ENCODE measurements at places on chromosomes 2 and 18.
A peak's percentile ranks its signal among the peaks of the same experiment; 100 is the strongest.

- no peak for DNase-seq
Measured at GRCh38 chr2:195732574-195732973, 75.5 kb downstream of the SLC39A10 start.

- no peak for DNase-seq
Measured at GRCh38 chr2:6630209-6630608, 235.5 kb downstream of the CMPK2 start.

DNA sequence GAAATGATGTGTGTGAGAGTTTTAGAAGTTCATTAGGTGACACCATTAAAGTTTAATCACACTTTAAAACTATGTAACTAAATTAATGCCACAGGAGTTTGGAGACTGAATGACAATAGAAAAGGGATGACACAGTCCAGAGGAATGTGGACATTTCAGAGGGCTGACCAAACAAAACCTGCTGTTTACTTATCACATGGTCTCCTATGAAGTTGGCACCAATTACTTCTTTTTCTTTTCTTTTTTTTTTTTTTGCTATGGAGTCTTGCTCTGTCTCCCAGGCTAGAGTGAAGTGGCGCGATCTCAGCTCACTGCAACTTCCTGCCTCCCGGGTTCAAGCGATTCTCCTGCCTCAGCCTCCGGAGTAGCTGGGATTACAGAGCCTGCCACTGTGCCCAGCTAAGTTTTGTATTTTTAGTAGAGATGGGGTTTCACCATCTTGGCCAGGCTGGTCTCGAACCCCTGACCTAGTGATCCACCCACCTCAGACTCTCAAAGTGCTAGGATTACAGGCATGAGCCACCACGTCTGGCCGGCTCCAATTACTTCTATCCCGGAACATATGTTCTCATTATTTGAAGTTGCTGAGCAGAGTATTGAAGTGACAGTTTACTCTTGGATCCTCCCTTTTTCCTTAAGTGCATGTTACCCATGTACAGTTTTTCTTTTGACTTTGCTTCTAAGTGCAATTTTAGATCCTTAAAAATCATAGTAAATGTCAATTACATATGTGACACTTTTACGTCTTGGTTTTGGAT lies 4.3 kb downstream of the AGPS start:
- peak; percentile 52 for DNase-seq

DNA sequence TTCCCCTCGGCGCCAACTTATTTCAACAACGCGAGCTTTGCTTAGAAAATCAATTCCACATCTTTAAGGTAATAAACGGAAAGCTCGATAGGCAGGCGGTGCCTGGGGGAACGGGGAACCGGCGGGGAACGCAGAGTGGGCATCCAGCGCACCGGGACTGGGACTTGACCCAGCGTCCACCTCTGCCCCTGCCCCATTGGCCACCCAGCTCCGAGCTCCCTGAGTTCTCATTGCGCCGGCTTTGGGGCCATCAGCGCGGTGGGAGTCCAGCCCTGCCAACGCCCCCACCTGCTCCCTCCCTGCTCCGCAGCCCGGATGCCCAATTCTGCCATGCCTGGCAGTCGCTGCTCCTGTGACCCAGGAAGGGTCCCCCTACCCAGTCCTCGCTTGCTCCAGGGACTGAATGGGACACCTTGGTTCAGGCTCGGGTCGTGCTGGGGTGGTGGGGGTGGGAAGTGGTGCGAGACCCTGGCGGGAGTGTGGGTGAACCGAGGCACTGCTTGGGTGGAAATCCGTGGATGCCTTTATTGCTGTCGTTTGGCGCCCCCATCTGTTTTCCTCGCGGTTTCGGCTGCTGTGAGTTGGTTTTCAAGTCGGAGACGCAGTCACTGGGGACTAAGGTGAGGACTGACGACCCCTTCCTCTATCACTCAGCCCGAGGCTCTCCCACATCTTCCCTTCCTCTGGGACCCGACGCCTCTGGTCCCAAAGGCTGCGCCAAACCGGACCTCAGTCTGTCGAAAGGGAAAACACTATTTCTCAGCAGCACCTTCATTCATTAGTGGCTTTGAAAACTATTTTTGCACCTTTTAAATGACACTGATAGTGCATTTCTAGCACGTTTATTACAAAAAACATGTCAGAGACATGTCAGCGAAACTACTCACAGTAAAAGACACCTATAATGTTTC lies 2.4 kb upstream of the EVX2 start:
- DNase-seq = peak; percentile 51

GRCh38 chr18:56210520-56210919 lies 427.9 kb downstream of the TXNL1 start:
- no peak for DNase-seq

DNA sequence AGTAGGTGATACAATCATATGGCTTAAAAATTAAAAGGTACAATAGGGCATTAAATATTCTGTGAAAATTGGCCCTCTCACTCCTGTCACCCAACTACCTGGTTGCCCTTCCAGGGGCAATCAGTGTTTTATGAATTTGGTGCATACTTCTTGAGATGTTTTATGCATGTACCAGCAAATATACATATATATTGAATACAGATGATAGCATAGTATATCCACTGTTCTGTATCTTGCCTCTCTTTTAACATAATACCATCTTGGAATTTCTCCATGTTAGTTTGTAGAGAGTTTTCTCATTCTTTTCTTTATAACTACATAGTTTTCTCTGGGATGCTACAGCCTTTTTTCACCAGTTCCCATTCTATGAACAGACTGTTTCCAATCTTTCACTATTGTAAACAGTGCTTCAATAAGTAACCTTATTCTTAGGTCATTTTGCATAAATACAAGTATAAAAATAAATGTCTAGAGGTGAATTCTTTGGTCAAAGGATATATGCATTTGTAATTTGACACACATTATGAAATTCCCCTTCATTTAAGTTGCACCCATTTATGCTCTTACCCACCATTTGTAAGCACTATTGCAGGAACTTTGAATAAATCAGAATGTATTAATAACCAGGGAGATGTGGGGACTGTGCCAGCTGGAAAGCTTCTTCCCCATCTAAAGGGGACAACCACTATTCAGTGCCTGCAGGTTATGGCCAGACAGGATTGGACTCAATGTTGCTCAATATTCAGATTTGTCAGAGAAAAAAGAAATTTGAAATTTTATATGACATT lies 225.4 kb downstream of the STK39 start:
- DNase-seq = no peak

DNA sequence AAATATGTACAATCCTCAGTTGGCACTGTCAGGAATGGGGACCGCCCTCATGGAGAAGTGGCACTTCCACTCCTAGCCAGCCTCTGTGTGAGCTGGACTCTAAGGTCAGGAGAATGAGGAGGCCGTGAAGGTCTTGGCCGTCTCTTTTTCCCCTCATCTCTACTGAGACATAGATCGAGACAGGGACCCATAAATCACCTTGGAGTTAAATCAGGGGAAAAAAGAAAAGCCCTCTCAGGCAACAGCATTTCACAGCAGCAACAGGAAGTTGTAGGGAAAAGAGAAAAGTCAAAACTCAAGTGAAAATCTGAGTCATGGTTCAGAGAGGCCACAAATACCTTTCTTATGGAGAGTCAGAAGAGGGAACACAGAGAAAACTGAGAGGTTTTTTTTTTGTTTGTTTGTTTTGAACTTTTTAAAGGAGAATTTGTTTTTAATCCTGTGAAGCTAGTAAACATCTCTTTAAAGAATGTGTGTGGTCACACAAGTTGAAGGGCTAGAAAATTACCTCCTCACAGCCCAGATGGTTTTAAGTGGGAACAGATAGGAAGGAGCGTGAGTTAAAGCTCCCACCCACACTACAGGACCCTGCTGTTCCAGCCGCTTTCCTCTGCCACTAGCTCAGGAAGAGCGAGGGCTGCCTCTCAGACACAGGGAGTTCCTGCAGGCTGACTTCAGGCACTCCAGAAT lies 30.6 kb upstream of the CYP1B1 start:
- peak; percentile 47 for DNase-seq

DNA sequence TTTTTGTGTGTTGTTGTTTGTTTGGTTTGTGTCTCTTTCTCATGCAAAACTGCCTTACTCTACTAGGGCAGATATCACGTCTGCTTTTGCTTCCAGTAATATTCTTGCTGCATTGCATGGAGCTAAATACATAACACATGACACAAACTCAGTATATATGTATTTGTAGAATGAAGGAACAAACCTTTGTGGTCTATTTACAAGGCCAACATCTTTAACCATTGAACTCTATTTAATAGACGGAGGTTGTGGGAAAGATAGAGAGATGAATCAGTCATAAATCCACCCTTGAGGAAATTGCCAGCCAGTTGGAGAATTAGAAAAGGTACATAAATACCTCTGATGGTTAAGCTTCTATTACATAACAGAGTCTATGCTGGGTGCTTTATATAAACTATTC lies 26.0 kb upstream of the IL1RL1 start:
- DNase-seq = no peak

- DNase-seq = peak; percentile 84
Measured at GRCh38 chr2:159030674-159031380, 62.4 kb downstream of the TANC1 start.

DNA sequence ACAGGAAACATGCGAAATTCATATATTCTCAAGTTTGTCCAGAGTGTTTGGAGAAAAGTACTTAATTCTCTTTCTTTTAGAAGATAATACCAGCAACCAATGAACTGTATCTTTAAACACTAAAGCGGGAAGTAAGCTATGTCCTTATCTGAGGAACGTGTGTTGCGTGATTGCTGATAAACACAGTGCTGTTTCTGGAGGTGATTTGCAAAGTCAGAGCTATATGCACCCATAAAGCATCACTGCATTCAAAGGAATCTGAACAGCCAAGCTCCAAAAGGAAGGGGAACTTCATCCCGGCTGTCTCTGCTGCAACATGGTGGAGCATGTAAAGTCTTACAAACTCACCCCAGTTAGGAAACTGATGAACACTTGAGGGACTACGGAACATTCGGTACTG lies 271.7 kb upstream of the FN1 start:
- no peak for DNase-seq

- no peak for DNase-seq
Measured at GRCh38 chr2:29304399-29305060, 189.3 kb downstream of the CLIP4 start.

DNA sequence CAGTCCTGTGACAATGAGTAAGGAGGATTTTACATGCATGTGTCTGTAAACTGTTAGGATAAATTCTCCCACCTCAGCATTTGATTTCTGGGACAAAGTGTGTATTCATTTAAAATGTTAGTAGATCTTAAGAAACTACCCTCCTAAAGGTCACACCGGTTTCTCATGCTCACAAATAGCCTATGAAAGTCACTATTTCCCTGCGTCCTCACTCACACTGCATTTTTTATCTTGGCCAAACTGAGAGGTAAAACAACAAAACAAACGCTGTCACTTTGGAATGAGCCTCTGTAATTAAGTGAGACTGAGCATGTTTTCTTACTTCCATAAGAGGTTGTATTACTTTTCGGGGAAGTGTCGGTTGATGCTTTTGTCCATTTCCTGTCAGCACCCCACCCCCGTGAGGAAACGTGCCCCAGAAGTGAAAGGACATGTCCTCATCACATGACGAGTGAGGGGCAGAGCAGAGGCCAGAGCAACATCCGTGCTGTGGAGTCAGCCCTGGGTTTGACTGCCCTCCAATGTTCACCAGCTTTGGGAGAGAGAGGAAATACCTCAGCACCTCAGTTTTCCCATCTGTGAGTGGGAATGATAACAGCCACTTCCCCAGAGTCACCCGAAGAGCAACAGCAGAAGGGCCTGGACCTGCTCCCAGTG lies 3.1 kb downstream of the GYPC start:
- no peak for DNase-seq

DNA sequence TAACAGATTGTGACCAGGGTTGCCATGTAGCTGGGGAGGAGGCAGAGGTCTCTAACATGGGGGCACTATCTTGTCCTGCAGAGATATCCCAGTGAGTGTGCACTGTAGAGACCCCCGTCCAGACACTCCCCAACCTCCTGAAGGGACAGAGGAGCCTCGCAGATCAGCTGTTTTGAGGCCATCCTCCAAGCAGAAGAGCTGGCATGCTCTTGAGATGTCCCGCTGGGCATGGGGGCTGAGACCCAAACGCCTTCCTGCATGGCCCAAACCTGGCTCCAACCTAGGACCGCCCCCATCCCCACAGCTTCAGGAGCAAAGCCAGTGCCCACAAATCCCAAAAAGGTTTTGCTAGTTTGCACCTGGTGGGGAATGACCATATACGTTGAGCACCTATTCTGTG lies 2.7 kb upstream of the SLC66A3 start:
- DNase-seq = no peak

- no peak for DNase-seq
Measured at GRCh38 chr18:63257453-63257852, 62.1 kb downstream of the BCL2 start.

Measured in HTR-8/SVneo (cell line).